ENCODE measurements at places on chromosomes 12 and 14.

- DNase-seq: no peak
Observed at GRCh38 chr14:22668417-22668816, 24.3 kb upstream of the OR6J1 start.

DNA sequence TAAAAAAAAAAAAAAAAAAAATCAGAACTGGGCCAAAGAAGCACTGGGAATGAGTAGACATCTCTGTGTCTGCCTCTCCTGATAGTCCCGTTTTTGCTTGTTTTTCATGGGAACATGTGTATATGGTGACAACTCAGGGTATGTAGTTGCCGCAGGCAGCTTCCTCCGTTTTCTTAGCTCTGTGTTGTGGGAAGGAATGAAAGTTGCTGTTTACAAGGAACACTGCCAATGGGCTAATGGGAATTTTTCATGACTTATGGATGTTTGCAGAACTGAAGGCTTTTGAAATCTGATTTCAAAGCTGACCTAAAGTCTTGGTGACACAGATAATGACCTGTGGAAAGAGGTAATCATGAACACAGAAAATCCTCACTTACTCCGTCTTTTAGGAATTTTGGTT is 146.4 kb upstream of the BTG1 start:
- no peak for DNase-seq

DNA sequence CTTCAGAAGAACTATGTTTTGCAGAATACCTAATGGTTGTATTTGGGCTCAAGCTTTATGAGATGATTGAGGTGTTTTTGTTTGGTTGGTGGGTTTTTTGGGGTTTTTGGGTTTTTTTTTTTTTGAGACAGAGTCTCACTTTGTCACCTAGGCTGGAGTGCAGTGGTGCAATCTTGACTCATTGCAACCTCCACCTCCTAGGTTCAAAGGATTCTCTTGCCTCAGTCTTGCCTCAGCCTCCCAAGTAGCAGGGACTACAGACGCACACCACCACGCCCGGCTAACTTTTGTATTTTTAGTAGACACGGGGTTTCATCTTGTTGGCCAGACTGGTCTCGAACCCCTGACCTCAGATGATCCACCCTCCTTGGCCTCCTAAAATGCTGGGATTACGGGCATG is 39.6 kb downstream of the ARL1 start:
- DNase-seq: no peak

GRCh38 chr12:95505039-95505438 is 31.1 kb downstream of the METAP2 start:
- DNase-seq: no peak

- DNase-seq: no peak
Observed at GRCh38 chr14:101465795-101466448, 95.4 kb upstream of the DIO3 start.

- no peak for DNase-seq
Observed at GRCh38 chr12:47776471-47777143, 3.6 kb downstream of the SLC48A1 start.

- DNase-seq: no peak
Observed at GRCh38 chr14:22588526-22589095, 413 bp downstream of the DAD1 start.

- DNase-seq: no peak
Observed at GRCh38 chr14:46058964-46059563, 592.5 kb downstream of the RPL10L start.

GRCh38 chr14:68305738-68306137 is 486.2 kb downstream of the RAD51B start:
- DNase-seq: no peak

DNA sequence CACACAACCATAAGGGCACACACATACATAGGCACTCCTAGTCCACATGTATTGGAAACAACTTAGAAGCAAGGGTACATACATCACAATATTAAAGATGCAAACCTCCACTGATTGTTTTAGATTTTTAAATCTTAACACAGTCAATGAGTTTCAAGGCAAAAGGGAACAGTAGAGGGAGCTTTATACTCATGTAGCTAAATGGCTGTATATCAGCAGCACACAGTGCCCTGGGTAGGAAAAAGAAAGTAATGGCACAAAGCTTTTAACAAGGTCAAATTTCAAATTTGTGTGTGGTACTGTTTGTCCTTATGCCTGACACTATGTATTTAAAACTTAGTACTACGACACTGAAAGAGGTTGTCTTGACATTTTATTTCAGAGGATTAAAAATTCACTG is 262.0 kb downstream of the MED13L start:
- no peak for DNase-seq

DNA sequence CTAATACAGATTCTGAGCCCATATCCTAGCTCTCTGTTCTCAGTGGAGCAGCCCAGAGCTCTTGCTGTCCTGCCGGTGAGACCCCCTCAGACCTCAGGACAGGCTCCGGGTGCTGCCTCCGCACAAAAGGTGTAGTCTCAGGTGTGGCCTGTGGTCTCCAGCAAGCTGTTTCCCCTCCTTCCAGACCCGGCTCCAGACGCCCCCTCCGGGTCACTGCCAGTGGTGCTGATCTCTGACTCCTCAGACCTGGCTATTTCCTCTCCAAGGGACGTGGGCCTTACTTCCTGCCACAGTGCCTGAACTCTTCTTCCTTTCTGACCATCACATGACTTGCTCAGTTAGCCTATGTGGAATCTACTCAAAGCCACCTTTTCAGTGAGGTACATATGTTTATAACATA is 337.5 kb downstream of the GLT1D1 start:
- no peak for DNase-seq

DNA sequence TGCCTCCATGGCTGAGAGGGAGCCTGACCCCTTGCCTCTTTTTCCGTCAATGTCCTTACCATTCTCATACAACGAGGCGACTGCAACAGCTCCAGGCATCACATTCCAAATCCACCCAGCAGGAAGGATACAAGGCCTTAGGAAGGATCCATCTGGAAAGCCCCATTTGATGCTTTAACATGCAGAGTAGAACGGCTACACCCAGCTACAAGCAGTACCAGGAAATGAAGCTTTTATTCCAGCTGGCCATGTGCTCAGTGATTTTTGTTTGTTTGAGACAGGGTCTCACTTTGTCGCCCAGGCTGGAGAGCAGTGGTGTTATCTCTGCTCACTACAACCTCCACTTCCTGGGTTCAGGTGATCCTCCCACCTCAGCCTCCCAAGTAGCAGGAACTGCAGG is 124.8 kb downstream of the TMEM132D start:
- no peak for DNase-seq

GRCh38 chr12:51351913-51352532 is 5.5 kb upstream of the CELA1 start:
- DNase-seq: no peak

DNA sequence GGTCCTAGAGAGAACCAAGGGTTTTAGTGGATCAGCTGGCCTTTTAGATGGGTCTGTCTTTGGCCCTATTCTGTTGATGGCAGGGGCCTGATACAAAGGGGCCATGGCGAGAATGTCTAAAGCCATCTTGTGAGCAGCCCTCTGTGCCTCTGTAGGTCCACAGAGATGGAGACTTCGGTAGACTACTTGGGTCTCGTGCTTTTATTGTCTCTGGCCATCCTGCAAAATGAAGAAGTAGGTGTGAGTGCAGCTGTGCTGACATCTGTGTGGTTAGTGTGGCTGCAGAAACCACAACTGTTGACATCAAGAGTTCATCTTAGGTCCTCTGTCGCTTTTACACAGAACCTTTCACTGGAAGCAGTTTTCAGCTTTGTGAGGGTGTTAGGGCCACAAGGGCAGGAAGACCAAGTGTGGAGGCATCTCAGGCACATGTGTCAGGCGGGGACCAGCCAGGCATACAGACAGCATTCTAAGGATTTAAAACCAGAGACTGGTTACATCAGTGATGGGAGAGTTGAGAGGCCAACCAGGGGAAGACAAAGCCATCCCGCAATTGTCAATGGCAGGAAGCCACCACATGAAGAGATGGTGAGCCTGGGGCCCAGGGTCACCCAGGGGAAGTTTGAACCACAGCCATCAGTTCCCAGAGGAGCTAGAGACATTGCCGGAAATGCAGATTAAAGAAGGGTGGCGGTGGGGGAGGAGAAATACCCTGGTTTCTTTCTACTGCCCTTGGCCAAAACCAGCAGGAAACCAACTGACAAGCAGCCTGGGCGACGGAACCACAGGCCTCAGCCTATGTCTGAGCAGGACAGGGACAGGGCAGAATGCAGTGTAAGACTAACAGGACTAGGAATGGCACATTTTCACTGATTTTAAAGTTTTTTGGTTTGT is 13.0 kb upstream of the TPCN1 start:
- no peak for DNase-seq

- no peak for DNase-seq
Observed at GRCh38 chr14:105177082-105177481, 4.0 kb downstream of the NUDT14 start.

GRCh38 chr12:40907115-40907527 is 214.9 kb downstream of the CNTN1 start:
- no peak for DNase-seq
